ENCODE measurements at places on chromosomes 4 and X. TPM values are rescaled to one million over a fixed set of nuclear protein-coding genes. Genes with fewer than 3 reads are reported as not detected.

The ADH7 gene
- total RNA-seq = 0.47 TPM

The TRIM60 gene
- total RNA-seq = not detected

The CT55 gene
- not detected for total RNA-seq

The IL21 gene
- total RNA-seq = not detected

The F8 gene
- 37.5 TPM for total RNA-seq

The LRBA gene
- 46.2 TPM for total RNA-seq

The SLC6A8 gene
- total RNA-seq = 7.1 TPM

The MAOB gene
- total RNA-seq = 23.4 TPM

The KLKB1 gene
- 1.6 TPM for total RNA-seq

The TIGD4 gene
- total RNA-seq = 1.0 TPM

The MMRN1 gene
- 42.6 TPM for total RNA-seq

The CT47B1 gene
- not detected for total RNA-seq

The C4orf46 gene
- 4.0 TPM for total RNA-seq

The DDX53 gene
- not detected for total RNA-seq

The CXCR3 gene
- 1.9 TPM for total RNA-seq

The BEND2 gene
- total RNA-seq = 0.24 TPM

The EVC gene
- 24.3 TPM for total RNA-seq

The RBM41 gene
- 20.4 TPM for total RNA-seq

The REELD1 gene
- 0.35 TPM for total RNA-seq

The NPY5R gene
- total RNA-seq = not detected

The GPR78 gene
- total RNA-seq = 0.21 TPM

The ARFIP1 gene
- 37.2 TPM for total RNA-seq

The HELT gene
- total RNA-seq = 0.97 TPM

The EREG gene
- 1.1 TPM for total RNA-seq

The PDE6B gene
- 5.5 TPM for total RNA-seq

The SH3D19 gene
- total RNA-seq = 86.6 TPM

The JCHAIN gene
- 191 TPM for total RNA-seq

The DGAT2L6 gene
- not detected for total RNA-seq

The HEPH gene
- total RNA-seq = 11.4 TPM

The EDA2R gene
- total RNA-seq = 2.4 TPM

The TIMM17B gene
- 37.7 TPM for total RNA-seq

The SERPINA7 gene
- total RNA-seq = not detected
